ENCODE measurements at places on chromosomes 12 and 14.
A peak's percentile ranks its signal among the peaks of the same experiment; 100 is the strongest.

DNA sequence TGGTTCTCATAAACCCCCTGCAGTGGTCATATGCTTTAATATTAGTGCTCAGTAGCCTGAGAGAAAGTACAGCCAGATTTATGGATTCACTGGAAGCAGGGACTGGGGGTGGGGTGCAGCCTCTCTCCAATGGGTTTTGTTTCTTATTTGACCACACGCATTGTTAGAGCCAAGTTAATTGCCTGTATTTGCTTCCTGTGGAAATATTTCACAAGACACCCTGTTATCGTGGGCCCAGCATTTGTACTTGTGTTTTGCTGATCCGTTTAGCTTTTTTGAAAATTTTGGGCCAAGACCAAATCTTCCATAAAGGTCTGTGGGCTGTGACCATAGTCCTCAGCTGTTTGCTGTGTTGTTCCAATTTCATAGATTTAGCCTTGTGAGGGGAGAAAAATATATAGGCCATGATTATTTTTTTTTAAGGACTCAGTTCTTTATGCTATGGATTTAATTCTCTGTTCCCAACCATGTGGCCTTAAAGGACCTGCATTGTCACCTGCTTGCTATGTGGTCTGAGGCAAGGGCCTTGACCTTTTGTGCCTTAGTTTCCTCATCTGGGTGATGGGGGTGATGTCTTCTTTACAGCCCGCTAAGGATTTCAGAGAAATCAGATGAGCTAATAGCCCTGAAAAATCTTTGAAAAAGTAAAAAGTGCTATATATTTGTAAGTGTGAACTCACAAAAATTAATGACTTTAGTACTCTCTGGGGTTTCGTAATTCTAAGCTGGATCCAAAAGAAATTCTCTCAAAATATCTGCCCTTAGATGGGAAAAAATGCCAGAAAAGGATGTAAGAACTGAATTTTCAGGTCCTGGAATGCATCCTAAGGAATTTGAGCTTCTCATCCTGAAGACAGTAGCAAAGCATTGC is 370.2 kb downstream of the DPF3 start:
- DNase-seq = no peak

- DNase-seq = no peak
These were observed 3.0 kb upstream of the SNW1 start for GRCh38 chr14:77763978-77764377.

GRCh38 chr14:92553438-92553837 is 39.9 kb downstream of the RIN3 start:
- no peak for DNase-seq

DNA sequence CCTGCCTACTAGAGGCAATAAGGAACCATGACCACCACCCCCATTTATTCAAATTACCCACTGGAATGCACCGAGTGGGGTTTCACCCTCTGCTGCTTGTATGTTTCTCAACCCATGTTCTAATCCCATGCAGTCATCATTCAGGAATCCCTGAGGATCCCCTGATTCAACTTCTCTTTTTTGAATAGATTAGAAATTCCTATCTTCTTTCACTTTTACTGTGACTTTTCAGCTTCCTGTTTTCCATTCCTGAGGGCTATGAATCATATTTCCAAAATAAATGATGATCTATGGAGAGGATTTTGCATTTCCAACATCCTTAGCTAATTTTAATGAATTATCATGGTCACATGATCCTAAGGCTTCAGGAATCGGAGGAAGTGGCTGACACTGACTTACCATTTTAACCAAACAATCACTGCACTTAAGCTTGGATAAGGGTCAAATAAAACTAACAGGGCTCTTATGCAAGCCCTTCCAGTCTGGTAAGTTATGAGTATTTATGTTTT is 19.4 kb upstream of the P2RX4 start:
- DNase-seq = no peak

DNA sequence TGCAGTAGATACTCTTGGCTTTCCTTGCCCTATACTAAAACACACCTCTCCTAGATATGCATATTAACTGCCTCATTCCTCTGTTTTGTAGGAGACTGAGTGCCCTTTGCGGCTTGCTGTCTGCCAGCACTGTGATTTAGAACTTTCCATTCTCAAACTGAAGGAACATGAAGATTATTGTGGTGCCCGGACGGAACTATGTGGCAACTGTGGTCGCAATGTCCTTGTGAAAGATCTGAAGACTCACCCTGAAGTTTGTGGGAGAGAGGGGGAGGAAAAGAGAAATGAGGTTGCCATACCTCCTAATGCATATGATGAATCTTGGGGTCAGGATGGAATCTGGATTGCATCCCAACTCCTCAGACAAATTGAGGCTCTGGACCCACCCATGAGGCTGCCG is 15.4 kb downstream of the TRAFD1 start:
- DNase-seq = no peak

GRCh38 chr14:60214003-60214402 is 35.0 kb upstream of the PPM1A start:
- no peak for DNase-seq

- no peak for DNase-seq
These were observed 29.8 kb downstream of the CFL2 start for GRCh38 chr14:34684578-34684977.

DNA sequence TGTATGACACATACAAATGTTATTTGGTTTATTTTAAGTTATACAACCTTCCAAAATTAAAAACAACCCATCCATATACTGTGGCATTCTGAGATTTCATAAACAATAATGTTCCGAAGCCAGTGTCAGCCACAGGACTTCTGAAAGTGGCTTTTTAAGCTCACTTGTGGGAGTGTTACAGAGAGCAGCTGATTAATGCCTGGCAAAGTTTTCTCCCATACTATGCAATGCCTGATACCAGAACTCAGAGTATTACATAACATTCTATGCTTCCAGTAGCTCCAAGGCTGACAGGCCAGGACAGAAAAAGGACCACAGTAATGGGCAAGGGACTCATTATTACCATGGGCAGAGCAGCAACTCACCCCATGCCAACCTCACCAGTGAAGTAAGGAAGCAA is 29.3 kb downstream of the NELL2 start:
- DNase-seq = no peak

- no peak for DNase-seq
These were observed 17.2 kb upstream of the ARID4A start for GRCh38 chr14:58280954-58281787.

- no peak for DNase-seq
These were observed 87.8 kb downstream of the NUMB start for GRCh38 chr14:73370561-73370960.

DNA sequence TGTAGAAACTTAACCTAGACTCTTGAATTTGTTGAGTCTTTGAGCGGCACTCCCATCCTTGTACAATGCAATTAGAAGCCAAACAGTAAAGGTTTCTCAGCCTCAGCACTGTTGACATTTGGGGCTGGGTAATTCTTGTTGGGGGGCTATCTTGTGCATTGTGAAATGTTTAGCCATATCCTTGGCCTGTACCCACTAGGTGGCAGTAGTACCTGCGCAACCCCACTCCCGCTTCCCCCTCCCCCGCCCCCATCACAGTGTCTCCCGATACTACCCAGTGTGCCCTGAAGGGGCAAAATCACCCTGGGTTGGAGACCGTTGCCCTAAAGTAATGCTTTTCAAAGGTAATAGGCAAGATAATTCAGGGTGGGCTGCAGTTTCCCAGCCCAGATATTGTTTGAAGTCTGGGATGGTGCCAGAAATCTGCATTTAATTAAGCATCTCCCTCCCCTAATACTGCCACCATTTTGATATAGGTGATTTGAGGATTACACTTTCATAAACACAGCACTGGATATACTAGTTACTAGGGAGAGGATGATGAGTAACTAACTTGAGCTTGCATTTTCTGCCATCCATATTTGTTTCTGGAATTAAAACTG is 1.8 kb downstream of the COX6A1 start:
- DNase-seq = peak; percentile 83

DNA sequence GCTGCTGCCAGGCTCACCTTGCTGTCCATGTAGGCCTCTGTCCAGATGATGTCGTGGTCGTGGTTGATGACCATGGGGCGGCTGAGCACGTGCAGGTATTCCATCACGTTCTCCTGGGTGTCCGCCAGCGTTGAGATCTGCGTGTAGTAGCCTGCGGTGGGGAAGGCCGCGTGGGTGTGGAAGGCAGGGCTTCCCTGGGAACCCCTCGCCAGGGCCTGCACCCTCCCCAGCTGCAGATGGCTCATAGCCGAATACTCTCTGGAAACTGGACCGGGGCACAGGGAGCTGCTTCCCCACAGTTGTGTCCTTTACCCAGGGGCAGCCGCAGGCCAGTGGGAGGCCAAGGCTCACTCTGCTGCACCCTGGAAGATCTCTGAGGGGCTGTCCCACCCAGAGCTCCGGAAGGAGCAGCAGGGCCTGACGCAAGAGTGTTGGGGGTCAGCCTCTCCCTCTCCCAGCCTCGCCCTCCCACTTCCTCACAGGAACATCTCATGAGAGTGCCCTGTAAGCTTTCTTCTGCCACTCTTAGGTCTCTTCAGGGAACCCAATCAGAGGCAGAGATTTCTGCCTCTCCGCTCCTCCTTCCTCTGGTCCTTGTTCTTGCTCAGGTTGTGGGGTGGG is 35.5 kb downstream of the CACNA2D4 start:
- DNase-seq = no peak

GRCh38 chr12:10179776-10180181 is 947 bp downstream of the TMEM52B start:
- no peak for DNase-seq

DNA sequence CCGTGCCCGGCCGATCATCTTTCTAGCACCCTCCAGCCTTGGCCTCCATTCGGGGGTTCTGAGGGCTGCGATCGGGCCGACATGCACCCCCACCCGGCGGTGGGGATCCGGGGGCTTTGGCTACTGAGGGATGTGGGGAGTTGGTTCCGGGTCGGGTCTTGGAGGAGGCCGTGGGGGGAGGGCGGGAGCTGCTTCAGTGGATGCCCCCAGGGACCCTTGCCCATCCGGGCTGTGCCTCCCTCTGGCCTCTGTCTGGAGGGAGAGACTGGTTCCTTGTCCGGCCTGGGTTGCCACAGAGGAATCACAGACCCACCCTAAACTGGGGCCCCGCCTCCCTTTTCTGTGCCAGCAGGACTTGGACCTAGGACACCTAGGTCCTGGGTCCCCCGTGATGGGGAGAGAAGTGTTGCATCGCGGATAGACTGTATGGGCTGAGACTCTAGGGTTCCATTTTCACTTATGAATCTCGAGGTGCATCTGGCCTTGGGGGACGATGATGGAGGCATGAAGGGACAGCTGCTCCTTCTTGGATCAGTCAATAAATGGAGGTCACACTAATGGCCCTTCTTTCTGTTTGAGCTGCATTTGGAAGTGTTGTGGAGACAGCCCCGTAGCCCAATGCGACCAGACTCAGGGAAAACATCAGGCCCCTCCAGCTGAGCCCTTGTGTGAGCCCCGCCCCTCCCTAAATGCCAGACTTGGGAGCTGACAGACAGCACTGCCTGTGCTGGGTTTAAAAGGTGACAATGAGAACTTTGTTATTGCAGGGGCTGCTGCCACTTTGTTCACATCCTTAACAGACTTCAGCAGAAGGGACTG is 577 bp downstream of the DTX3 start:
- no peak for DNase-seq

DNA sequence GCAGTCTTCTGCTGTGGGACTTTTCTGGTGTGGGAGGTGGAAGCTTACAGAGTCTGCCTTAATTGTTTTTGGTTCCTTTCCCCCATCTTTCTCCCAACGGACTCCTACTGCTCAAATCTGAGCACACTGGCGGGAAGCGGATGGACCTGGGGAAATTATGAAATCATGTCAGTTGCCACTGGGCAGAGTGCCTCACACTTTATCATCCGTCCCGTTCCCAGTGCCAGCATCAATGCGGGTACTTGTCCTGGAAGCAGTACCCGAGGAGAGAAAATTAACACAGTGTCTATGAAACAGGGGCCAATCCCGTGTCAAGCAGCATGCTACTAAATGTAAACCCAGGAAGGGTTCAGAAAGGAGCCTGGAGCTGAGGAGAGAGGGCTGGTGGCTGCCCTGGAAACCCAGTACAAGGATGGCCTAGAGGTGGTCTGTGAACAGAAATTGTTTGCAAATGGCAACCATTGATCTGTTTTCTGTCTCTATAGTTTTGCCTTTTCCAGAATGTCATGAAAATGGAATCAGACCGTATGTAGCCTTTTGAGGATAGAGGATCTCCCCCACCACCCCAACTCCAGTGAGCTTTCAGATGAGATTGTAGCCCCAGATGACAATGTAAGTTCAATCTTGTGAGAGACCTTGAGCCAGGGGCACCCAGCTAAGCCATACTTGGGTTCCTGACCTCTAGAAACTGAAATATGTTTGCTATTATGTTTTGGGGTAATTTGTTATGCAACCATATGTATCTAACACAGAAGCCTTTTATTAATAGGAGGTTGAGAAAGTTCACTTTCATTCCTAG is 908 bp upstream of the CDKL1 start:
- DNase-seq = no peak

DNA sequence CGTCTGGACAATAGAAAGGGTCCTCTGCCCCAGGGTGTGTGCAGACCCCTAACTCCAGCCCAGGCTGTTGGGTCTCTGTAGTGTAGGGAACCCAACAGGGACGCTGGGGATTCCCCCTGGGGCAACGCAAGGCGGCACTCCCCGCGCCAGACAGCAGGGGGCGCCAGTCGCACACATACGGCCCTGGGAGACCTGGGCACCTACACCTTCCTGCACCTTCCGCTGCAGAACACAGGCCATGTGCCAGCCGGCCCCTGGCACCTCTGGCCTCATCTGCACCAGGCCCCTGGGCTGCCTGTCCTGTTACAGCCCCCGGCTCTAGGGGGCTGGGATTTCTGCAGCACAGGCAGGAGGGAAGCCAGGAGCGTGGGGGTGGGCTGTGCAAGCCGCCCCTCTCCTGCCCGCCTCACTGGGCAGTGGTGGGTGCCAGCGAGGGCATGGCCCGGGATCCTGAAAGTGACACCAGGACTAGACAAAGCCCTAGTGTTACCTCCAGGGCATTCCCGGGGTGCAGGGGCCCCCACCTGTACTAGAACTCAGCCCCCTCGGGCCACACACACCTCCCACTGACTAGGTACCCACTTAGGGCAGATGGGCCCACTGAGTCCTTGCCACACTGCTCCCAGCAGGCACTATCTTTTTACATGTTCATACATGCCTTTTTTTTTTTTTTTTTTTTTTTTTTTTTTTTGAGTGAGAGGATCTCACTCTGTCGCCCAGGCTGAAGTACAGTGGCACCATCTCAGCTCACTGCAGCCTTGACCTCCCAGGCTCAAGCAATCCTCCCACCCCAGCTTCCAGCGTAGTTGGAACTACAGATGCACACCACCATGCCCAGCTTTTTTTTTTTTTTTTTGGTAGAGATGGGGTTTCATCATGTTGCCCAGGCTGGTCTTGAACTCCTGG is 37.5 kb downstream of the CCNK start:
- peak; percentile 64 for DNase-seq

DNA sequence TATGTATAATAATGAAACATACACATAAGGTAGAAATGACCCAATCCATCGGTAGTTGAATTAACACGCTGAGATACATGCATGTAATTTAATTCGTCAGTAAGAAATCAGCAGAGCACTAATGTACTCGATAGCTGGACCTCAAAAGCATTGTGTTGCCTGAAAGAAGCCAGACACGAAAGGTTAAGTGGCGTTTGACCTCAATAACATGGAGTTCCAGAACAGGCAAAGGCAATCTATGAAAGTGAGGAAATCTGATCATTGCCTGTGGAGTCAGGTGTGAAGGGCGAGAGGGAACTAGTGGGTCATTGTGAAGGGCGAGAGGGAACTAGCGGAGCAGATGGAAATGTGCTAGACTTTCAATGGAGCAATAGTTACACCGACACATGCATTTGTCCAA is 970.4 kb upstream of the TMEM132C start:
- no peak for DNase-seq

- DNase-seq = no peak
These were observed 42.2 kb downstream of the KCNA5 start for GRCh38 chr12:5085896-5086295.

- no peak for DNase-seq
These were observed 6.6 kb downstream of the PHB2 start for GRCh38 chr12:6963791-6964413.

- no peak for DNase-seq
These were observed 147.6 kb downstream of the KLHL28 start for GRCh38 chr14:44814196-44814595.
